Sigmoid colon (tissue), 7 donors: ENCODE measurements at places on chromosomes 13 and 19. TPM values are rescaled to one million over a fixed set of nuclear protein-coding genes. Genes with fewer than 3 reads are reported as not detected.

Gene ELSPBP1
- not detected for polyA plus RNA-seq

Gene FLT3
- 0.23 TPM for polyA plus RNA-seq

Gene TUBB4A
- 2.4 TPM for polyA plus RNA-seq

Gene NCR1
- polyA plus RNA-seq: not detected

Gene TARM1
- polyA plus RNA-seq: not detected

Gene ERICH6B
- polyA plus RNA-seq: not detected

Gene PIBF1
- 10.8 TPM for polyA plus RNA-seq

Gene B3GNT8
- polyA plus RNA-seq: 28.8 TPM

Gene PLIN5
- polyA plus RNA-seq: 3.1 TPM
